SIG-M5 (cell line): ENCODE measurements at places on chromosomes 3 and 15.

- no peak for DNase-seq
These were observed 33.5 kb upstream of the CSPG5 start for GRCh38 chr3:47612178-47612577.

DNA sequence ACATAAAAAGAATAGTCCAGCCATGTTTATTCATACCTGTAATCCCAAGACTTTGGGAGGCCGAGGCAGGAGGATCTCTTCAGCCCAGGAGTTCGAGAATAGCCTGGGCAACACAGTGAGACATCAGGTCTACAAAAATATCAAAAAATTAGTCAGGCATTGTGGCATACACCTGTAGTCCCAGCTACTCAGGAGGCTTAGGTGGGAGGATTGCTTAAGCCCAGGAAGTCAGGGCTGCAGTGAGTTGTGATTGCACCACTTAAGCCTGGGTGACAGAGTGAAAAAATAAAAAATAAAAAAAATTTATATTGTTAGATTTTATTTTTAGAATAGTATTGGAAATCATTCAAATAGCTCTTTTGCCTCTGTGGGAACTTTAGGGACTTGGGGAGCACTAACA, 12.8 kb upstream of the TM4SF1 start:
- no peak for DNase-seq

DNA sequence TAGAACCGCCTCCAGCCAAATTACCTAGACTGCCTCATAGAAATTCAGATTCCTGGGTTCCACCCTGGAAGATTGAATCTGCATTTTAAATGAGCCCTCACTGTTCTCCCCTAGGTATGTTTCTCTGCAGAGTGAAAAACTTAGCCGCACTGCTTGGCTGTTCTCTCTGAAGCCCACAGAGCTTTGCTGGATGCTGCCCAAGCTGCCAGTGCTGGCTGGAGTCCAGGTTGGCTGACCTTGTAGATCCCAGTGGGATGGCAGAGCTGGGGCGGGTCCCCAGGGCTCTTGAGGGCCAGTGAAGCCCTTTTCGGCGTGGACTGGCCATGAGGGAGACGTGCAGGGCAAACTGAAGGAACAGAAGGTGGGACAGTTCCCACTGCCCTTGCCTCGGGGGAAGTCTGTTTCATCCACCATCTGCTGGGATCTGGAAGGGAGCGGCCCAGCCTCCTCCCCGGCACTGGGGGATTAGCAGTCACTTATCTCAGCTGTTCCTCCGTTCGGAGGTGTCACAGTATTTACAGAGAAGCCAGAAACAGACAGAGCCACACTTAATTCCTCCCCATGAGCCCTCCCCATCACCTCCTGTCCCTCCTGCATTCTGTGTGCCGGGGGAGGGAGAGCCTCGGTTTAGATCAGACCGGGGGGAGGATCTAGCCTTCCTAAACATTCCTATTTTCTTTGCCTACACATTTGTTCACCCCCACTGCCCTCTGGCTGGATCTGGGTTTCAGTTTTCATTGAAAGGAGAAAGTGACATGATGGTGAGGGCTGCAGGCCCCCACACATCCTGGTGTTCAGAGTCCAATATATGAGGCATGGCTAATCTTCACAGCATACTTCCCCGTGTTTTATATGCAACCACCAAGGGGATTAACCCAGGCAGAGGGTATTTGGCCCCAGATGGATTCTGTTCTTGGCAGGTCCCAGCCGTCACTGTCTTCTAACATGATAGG, 4.1 kb upstream of the ACTC1 start:
- no peak for DNase-seq

DNA sequence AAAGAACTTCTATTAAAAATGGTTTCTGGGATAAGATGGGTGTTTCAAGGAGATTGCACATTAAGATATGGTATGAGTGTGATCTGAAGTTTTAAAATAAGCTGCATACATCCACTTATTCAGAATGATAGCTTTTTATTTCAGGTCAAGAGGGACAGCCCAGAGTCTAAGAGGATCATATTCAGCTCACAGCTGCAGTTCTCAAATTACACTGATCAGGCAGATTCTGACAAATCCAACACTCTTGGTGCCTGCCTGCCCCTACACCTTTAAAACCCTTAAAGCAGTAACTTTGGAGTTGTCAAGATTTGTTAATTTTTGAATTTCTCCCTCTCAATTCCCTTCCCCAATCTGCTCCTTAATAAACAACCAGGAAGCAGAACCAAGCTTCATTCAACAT, 9.1 kb upstream of the TMEM87A start:
- DNase-seq = no peak

DNA sequence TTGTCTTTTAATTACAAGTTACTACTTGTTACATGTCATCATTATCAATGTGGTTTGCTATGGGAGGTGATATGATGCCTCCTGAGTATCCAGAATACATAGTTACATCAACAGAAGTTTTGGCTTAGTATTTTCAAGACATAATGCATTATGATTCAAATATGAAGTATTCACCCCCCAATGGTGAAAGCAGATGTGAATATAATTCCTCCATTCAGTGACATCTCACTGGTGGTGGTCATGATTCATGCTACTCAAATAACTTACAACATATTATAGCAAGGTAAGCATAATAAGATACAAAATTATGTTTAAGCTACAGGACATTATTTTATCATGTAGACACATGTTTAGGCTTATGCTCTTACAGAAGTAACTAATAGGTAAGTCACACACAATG, 34.9 kb upstream of the TTBK2 start:
- no peak for DNase-seq

DNA sequence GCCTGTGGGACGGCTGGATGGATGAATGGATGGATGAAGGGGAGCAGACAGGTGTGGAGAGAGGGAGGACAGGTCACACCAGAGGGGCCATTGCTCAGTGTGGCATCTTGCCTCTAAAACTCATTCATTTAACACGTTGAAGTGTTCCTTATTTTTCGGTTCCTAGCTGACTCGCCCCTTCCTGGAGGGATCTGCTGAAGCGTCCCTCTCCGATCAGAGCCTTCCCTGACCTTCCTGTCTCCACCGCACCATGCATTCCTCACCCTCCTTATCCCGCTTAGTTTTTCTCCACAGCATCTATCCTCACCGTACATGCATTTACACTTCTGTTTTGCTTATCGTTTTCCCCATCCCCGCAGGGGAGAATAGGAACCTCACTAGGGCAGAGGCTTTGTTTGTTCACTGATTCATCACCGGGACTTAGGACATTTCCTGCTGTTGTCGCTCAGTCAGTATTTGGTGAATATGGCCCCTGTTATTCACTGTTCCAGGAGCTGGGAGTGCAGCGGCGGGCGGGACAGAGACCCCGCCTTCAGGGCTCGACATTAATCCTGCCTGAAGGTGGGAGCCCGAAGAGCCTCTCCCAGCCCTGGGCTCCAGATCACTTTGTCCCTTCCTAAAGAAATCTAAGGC, 32.0 kb downstream of the FOXL2 start:
- DNase-seq = peak; percentile 69

DNA sequence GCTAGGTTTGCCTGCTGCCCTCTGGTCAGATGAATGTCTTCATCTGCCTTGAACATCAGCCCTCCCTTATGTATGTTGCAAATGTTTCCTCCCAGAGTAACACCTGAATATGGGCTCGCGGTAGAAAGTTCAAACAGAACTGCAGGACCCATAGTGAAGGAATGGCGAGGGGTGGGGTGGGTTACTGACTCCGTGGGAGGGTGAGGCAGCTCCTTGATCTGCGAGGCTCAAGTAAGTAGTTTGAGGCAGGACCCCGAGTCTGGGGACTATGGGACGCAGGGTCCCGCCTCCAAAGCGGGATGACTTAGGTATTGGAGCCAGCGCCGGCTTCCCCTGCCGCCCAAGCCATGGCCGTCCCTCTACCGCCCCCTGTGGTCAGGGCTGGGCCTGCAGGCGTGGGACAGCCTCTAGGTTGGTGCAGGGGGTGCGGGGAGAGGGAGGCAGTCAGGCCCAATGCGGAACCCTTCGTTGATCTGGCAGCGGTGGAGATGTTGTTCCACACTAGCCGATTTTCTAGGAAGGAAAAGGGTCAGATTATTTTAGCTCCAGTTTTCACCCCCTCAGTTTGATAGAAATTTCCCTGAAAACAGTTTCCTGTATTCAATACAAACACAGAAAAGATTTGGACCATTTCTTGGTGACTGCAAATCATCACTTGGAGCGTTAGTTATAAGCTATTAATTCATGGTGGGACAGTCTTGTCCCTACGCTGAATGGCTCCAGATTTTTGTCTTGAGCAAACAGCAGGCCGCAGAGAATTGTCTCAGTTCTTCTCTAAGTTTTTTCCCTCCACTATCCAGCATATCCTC, 72.3 kb downstream of the CORO2B start:
- DNase-seq = no peak

DNA sequence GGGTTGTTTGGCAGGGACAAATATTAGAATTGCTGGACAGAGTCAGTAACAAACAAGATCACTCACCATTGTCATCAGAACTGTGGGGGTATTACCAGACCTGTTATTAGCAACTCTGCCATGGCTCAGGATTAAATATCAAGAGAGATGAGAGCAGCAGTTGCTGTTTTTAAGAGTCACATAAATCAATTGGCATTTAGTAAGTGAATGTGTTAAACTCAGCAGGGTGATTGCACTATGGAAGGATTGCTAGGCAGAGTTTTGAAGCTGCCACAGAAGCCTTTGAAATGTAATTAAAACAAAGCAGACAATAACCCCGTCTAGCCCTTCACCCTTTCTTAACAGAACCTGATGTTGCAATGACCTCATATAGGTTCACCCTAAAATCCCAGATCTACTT, 238.8 kb downstream of the GAP43 start:
- no peak for DNase-seq

GRCh38 chr3:188236271-188236670, 82.3 kb downstream of the LPP start:
- no peak for DNase-seq

- no peak for DNase-seq
These were observed 12.3 kb downstream of the ETFA start for GRCh38 chr15:76298986-76299385.

DNA sequence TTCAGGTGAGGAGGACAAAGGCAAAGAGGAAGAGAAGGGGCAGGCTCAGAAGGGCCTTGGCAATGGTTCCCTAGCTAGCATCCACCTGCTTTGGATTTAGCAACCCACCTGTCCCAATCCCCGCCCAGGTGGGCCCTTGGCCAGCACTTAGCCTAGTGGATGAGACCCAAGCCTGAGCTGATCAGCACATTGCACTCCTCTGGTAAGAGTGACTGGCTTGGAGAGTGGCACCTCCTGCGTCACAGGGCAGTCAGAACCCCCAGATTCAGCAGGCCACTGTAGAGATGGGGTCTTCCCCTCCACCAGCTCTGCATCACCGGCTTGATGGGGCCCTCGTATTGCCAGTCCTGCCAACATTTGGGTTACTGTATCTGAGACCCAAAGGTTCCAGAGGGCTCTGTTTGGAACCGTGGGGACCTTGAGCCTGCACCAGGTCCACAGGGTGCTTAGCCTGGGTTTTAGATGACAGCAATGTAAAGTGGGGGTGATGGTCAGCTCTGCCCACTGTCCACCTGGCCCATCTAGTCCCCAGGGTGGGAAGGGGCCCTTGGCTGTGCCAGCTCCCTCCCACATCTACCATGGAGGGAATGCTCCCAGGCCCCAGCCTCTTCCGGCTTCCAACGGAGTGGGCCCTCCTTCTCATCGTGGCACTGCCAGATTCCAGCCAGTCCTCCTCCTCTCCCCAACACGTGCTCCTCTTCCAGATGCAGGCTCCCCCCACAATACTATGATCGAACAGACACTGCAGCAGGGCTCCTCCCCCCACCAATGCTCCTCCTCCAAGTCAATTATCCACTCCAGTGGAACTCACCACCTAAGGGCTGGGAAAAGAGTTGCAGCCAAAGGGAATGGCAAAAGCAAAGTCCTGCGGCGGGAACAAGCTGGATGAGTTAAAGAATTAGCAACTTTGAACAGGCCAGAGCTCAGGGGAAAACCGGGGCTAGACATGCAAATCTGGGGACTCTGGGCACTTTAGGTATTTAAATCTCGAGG, 45.7 kb downstream of the LHFPL4 start:
- no peak for DNase-seq

DNA sequence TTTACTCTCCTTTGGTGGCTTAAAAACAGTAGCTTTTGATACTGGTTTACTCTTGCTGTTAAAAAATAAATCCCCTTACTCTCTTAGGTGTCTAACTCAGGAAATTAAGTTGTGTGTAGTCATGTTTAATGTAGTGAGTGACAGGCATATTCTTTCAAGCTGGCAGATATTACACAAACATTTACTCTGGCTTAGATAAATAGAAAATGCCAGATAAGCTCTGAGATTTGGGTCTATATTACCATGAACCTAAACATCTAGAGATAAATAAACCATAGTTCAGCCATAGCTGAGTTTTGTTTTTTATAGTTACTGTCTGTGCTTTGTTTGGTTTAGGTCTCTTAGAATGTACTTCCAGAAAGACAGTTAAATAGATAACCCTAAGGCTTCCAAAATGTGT, 2.4 kb downstream of the SEMA6D start:
- no peak for DNase-seq
